NCI-H1048 (cell line): ENCODE measurements at places on chromosomes 6 and 20.
A peak's percentile ranks its signal among the peaks of the same experiment; 100 is the strongest.

DNA sequence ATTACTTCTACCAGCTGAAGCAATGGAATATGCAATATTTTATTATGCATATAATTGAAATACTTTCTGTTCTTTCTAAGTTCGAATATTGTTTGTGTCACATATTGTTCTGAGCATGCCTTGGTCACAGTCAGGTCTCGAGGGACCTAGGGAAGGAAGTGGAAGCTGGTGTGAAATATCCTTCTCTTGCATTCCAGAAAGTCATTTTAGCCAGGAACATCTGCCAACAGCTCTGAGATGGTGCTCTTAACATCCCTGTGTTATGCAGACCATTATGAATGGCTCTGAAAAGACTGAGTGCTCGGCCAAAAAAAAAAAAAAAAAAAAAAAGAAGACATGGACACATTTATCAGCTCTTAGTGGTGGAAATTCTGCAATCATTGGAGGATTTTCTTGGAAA is 132.7 kb upstream of the JAG1 start:
- DNase-seq: no peak

DNA sequence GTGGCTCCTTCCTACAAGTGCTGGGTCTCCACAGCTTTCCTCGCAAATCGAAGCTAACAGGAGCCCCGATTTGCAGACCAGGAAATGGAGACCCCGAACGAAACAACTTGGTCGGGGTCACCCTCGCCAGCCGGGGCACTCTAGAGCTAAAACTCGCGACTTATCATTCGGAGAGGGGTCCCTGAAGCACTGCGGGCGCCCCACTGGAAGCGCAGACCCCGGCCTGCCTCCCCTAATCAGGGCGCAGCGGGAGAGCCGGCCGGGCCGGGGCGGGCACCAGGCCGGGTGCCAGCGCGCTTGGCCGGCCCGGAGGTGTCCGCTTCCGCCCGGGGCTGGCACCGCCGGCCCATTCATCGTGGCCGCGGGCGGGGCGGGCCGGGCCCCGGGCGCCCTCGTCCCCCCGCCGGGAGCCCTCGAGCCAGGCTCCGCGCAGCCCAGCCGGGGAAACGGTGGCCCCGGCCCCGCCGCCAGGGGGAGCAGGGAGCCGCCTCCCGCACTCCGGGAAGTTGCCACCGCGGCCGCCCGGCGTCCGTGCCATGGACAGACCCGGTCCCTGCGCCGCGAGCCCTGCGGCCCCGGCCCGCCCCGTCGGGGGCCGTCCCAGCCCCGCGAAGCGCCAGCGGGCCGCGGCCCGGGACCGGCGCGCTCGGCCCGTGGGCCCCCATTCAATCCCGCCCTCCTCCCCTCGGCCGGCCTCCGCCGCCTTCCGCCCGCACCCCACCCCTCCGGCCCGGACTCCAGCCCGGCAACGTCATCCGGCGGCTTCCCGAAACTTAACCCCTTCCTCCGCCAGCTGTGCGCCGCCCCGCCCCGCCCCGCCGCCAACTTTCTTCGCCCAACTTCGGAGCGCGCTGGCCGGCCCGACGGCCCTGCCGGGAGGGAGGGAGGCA is 961 bp downstream of the RRBP1 start:
- DNase-seq: peak; percentile 18

DNA sequence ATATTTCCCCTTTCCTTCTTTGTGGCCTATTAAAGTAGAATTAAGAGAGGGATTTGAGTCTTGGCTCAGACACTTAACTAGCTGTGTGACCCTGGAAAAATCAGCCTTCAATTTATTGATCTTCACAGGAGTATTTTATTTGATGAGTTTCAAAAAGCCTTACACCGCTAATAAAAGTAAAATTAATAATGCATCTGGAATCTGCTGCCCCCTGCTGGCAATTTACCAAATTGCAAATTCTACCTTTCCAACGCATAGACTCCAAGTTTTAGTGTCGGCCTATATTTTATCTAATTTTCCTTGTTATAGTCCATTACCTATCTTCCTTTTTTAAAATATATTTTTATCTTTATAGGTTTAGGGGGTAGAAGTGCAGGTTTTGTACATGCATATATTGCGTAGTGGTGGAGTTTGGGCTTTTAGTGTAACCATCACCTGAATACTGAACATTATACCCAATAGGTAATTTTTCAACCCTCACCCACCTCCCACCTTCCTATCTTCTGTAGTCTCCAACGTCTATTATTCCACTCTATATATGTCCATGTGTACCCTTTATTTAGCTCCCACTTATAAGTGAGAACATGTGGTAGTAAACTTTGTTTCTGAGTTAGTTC is 46.3 kb downstream of the GOPC start:
- DNase-seq: no peak

DNA sequence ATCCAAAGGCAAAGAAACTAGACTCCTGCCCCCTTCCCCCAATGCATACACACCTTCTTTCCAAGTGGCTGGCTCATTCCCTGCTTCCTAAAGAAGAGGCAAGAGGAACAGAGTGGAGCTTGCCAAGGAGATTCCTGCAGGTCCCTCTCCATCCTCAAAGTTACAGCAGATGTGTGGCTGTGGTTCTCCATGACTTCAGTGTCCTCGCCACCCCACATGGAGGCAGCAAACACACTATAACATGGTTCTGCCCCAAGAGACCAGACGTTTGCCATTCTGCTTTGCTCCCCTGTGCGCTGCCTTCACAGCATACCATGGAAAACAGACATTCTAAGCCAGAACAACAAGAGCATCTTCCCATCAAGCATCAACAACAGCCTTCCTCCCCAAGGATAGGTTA is 84.4 kb downstream of the BACH2 start:
- DNase-seq: no peak

DNA sequence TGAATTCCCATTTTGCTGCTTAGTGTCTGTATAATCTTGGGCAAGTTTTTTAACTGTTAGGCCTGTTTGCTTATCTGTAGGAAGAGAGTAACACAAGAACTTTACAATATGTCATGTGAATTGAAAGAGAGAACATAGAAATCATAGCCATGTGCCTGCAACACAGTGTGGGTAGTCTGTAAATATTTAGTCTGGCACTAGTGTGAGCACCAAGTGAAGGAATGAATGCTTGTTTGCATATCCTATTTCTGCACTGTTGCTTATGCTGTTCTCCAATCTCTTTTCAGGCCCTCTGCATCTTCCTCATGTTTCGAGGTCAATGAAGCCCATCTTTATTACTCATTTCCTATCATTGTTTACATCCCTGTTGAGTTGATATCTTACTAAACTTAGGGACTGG is 49.2 kb downstream of the CBFA2T2 start:
- no peak for DNase-seq

- DNase-seq: no peak
These were observed 78.0 kb upstream of the ELOVL5 start for GRCh38 chr6:53426667-53427270.

DNA sequence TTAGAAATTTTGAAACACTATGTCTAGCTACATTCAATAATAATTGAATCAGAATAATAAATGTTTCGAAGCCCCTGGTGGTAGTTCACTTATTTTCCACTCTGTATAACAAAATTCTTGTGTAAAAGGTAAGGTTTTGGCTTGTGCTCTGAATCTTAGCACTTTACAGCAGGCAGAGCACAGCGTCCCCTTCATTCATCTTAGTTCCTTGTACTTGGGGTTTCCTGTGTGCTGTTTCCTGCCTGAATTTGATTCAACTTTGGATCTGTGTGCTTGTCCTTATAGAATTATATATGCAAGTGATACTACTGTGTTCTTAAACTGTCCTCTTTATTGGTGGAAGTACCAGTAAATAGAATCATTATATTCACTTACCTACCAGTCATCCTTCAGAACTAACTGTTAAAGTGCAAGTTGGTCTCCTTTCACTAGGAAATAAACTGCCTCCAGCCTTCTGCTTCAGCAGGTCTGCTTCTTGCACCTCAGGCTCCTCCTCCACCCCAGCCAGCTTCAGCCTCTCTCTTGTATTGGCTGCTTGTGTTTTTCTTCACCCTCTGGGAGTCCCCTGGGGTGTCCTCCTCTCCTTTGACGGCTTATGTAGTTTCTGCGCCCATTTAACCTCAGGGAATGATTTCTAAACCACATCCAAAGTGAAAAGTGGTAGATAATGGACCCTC is 28.8 kb upstream of the TULP4 start:
- DNase-seq: no peak

DNA sequence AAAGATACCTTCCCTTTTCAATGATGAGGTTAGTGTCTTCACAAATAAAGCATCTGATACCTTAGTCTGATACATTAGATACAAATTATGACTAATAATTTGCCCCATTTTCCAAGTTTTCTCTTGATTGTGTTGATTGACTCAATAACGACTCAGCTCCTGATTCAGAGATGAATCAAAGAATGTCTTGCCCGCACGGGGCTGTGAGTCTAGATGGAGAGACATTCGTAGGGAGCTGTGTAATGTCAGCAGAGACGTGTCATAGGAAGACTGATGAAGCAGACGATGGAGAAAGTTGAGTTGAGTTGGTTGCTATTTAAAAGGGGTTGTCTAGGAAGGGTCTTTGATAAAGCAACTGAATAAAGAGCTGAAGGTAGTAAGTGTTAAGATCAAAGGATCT is 78.2 kb downstream of the TSHZ2 start:
- DNase-seq: no peak

GRCh38 chr6:123810948-123811347 is 7.3 kb downstream of the NKAIN2 start:
- no peak for DNase-seq

DNA sequence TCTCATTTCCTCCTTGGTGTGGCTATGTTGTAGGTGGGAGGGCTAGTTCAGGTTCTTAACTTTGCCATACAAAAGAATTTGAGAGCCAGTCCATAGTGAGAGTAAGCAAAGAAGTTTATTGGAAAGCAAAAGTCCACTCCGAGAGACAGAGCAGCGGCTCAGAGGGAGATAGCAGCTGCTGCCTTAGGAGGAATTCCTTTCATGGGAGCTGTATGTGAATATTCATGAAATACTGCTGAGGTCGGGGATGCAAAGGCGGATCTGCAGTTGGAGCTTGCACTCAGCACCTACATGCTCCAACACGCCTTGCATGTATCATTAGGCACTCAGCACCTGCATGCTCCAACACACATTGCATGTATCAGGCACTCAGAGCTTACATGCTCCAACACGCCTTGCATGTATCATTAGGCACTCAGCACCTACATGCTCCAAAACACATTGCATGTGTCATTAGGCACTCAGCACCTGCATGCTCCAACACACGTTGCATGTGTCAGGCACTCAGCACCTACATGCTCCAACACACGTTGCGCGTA is 54.9 kb downstream of the CDH4 start:
- no peak for DNase-seq

GRCh38 chr6:144883915-144884314 is 598.8 kb downstream of the UTRN start:
- DNase-seq: no peak

DNA sequence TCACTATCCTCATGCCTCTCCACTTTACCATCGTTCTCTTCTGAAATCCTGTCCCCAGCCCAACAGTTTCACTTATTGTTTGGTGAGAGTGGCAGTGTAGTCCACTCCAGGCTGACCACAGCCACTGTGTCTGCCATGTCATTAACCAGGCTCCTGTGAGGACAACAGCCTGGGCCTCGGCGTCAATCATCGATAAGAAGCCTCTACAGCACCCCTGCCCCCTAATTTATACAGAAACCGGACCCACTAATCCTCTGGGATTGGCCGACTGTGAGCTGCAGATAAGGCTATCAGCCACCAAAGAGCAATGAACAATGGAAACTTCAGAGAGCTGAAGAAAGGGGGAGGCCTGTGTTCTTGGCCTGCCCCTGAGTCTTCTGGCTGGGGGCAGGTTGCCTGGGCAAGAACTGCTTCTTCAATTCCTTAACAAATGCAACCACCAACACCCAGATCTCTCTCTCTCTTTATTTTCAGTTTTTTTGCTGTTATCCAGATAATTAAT is 3.4 kb downstream of the EGFL8 start:
- no peak for DNase-seq

DNA sequence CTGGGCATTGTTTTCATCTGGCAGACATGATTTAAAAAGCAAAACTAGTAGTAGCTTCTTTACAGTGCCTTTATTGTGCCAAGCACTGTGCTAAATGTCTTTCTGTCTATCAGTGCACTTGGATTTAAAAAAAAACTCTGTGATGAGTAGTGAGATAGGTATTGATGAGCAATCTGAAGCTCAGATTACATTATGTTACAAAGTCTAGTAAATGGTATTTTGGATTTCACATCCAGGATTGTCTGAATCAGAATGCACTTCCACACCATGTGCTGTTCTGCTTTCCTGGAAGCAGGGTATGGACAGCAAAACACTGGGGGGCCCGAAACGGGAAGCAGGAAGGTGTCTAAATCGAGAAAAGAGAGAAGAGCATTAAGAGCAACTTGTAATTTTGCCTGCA is 103.4 kb upstream of the CCN2 start:
- no peak for DNase-seq
